ENCODE measurements at places on chromosomes 5 and 9. TPM values are rescaled to one million over a fixed set of nuclear protein-coding genes. Genes with fewer than 3 reads are reported as not detected.

- H3K27ac ChIP-seq, result no peak overlapping the region
- H3K36me3 ChIP-seq, result no peaks in the 10 kb centered on the region
- no peaks in the 10 kb centered on the region for H3K27me3 ChIP-seq
- DNase-seq, result no peak
These were observed 85.1 kb upstream of the RAI14 start for GRCh38 chr5:34570721-34571676.

DNA sequence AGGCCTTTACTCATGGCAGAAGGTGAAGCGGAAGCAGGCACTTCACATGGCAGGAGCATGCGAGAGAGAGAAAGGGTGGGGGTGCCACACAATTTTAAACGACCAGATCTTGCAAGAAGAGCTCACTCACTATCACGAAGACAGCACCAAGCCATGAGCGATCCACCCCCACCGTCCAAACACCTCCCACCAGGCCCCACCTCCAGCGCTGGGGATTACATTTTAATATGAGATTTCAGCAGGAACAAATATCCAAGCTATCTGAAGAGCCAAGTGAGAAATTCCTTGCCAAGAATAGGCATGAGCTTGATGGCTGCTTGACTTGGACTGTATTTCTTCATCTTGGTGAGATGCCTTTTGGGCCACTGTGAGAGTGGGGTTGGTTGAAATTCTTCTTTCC is 88.0 kb downstream of the PDZD2 start:
- no peaks in the 10 kb centered on the region for H3K36me3 ChIP-seq
- H3K4me1 ChIP-seq, result no peaks in the 10 kb centered on the region
- no peaks in the 10 kb centered on the region for H3K27me3 ChIP-seq
- DNase-seq, result no peak

DNA sequence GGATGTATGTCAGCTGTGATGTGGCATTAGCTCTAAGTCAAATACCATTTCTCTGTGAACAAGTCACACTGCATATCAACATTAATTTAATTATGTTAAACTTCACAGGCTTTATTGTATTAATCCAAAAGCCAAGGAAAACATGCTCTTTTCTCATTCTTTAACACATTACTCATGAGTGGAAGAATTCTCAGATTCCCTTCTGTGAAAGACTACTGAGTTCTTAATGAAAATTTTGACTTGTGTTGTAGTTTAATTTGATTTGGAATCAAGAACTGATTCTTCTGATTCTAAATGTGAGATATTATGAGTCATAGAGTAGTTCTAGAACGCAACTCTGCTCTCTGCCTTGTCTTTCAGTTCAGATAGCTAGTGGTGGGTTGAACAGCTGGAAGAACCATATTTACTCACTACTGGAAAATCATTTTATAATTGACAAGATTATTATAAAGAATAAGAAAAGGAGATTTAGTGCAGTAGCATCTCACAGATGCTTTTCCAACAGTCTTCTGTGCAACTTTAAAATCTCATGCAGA is 90.6 kb downstream of the VCAN start:
- no peaks in the 10 kb centered on the region for H3K27me3 ChIP-seq
- no peak for DNase-seq
- no peak overlapping the region for H3K4me3 ChIP-seq
- H3K27ac ChIP-seq, result no peak overlapping the region

GRCh38 chr5:173736374-173736773 is 119.9 kb upstream of the BOD1 start:
- H3K4me3 ChIP-seq, result no peak overlapping the region
- H3K27me3 ChIP-seq, result no peaks in the 10 kb centered on the region
- H3K27ac ChIP-seq, result no peak overlapping the region
- H3K4me1 ChIP-seq, result no peaks in the 10 kb centered on the region
- no peak for DNase-seq
- no peaks in the 10 kb centered on the region for H3K36me3 ChIP-seq

DNA sequence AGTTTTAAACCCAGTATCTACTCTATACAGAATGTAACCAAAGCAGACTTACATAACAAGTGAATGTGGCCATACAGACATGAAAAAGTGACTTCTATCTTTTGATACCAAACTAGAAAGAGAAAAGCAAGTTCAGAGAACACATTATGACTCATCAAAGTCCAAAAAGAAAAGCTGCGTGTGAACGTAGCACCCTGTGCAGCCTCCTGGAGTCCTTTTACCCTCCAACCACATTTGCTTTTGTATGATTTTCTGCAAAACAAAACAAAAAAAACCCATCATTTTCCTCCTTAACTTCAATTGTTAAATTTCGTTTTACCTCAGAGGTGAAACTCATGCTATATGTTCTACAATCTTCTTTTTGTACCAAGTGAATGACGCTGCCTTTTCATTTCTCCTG is 2.8 kb upstream of the SMARCA2 start:
- no peak overlapping the region for H3K4me3 ChIP-seq
- peaks cover 12% of the 10 kb centered on the region for H3K4me1 ChIP-seq
- no peaks in the 10 kb centered on the region for H3K27me3 ChIP-seq
- H3K36me3 ChIP-seq, result no peaks in the 10 kb centered on the region

DNA sequence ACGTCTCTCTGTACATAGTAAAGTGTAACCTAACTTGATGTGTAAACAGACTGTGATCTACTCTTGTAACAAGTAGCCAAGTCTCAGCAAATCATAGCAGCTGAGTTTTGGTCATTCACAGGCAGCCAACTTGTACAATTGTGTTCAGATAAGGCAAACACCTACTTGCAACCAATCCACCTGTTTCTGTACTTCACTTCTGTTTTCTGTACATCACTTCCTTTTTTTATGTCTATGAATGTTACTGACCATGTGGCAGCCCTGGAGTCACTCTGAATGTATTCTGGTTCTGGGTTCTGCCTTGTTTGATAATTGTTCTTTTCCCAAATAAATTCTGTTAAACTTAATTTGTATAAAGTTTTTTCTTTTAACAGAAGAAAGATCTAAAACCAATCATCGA is 26.0 kb downstream of the RLN2 start:
- H3K4me1 ChIP-seq, result no peaks in the 10 kb centered on the region
- no peaks in the 10 kb centered on the region for H3K36me3 ChIP-seq

DNA sequence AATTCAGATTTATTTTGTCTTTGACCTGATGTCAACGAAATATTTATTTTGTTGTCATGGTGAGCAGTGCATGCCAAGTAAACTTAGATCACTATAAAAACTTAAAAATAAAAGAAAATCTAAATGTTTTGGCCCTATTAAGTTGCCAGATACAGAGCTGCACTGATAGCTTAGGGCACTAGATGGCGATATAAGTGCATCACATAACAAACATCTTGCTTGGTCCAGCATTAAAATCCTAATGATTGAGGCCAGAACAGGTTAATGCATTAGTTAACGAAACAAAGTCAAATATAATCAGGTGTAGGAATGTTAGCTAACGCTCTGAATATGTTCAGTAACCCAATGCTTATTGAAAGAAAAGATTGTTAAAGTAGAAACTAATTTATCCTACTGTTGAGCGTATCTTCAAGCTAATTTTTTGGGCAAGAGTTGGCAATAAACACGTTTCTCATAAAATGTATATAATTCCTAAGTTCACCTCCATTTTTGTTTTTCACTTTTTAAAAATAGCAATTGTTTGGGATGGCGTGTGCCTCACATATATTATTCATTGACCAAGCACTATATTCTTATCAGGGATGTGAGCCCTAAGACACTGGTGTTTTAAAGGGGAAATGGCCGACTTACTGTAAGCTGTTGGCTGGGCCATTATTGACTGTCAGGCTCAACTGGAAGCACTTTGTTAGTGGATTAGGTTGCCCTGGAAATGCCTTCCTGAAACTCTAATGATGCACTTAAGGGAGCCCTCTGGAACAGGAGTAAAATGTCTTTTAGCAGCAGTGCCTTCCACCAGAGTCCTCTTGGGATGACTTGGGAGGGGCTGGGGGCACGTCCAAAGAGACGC is 33.3 kb downstream of the KCTD16 start:
- no peaks in the 10 kb centered on the region for H3K36me3 ChIP-seq
- H3K4me1 ChIP-seq, result no peaks in the 10 kb centered on the region
- no peak overlapping the region for H3K4me3 ChIP-seq
- no peak overlapping the region for H3K27ac ChIP-seq

DNA sequence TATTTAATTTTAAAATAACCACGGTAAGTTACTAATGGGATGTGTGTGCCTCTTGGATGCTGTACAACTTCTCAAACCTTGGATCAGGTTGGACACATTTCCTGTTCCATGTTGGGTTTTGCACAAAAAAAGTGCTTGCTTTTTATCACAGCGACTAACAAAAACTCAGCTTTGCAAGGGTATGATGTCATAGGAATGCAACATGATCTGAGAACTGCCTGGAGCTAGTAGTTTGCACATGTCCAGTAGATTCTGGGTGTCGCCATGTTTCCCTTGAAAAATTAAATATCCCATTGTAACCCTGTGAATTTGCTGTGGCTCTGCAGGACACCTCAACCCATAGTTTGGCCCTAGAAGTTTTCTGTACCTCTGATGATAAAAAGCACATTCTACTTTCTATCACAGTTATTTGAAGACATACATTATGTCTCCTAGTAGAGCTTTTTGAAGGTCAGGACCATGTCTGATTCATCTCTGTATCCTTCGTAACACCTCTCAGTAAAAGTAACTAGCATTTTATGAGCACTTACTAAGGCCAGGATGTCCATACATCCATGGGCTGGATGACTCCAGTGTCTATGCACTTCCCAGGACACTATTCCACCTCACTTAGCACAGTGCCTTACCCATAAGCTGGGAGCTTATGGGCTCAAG is 11.5 kb upstream of the FRMPD1 start:
- H3K27me3 ChIP-seq, result peaks cover 23% of the 10 kb centered on the region
- H3K4me3 ChIP-seq, result no peak overlapping the region
- H3K36me3 ChIP-seq, result no peaks in the 10 kb centered on the region
- H3K27ac ChIP-seq, result no peak overlapping the region

DNA sequence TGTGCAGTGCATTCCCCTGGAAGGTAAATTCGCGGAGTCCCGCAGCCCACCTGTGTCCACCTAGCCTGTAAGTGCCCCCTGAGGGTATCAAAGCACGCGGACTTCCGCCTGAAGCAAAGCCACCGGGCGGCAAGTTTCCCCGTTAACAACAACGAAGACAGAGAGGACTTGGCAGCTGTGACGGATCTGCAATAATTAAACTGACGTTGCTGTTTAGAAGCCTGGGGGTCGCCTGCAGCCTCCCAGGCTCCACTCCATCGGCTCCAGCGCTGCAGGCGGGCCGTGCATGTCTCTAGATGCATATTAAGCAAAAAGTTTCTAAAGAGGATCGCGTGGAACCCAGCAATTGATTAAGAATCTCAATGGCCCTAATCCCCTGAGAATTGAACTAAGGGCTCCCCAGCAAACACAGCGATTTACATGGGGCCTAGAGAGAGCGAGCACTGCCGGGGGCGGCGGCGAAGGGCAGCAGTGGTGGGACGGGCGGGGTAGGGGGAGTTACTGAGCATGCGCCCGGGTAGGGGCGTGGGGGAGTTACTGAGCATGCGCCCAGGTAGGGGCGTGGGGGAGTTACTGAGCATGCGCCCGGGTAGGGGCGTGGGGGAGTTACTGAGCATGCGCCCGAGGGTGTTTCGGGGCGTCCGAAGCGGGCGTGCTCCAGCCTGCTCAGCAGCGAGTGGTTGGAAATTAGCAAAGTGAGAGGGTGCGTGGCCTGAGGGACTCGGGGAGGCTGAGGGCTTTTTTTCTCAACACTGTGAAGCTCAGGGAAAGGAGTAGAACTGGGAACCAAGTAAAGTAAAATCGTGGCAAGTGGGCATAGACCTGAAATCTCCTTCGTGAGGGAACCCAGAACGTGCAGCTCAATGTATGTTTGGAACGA is 255.2 kb downstream of the DOCK8 start:
- H3K4me3 ChIP-seq, result peak overlapping the region; percentile 66
- no peaks in the 10 kb centered on the region for H3K27me3 ChIP-seq
- peak overlapping the region; percentile 83 for H3K27ac ChIP-seq
- peak; percentile 91 for DNase-seq
- H3K4me1 ChIP-seq, result peaks cover 29% of the 10 kb centered on the region

GRCh38 chr5:11724940-11725339 is 179.3 kb downstream of the CTNND2 start:
- H3K36me3 ChIP-seq, result no peaks in the 10 kb centered on the region
- no peak for DNase-seq
- H3K27ac ChIP-seq, result no peak overlapping the region
- H3K4me1 ChIP-seq, result no peaks in the 10 kb centered on the region

GRCh38 chr5:90876366-90876765 is 317.8 kb downstream of the ADGRV1 start:
- H3K4me3 ChIP-seq, result no peak overlapping the region
- peaks cover 35% of the 10 kb centered on the region for H3K4me1 ChIP-seq
- H3K36me3 ChIP-seq, result no peaks in the 10 kb centered on the region
- H3K27ac ChIP-seq, result no peak overlapping the region

DNA sequence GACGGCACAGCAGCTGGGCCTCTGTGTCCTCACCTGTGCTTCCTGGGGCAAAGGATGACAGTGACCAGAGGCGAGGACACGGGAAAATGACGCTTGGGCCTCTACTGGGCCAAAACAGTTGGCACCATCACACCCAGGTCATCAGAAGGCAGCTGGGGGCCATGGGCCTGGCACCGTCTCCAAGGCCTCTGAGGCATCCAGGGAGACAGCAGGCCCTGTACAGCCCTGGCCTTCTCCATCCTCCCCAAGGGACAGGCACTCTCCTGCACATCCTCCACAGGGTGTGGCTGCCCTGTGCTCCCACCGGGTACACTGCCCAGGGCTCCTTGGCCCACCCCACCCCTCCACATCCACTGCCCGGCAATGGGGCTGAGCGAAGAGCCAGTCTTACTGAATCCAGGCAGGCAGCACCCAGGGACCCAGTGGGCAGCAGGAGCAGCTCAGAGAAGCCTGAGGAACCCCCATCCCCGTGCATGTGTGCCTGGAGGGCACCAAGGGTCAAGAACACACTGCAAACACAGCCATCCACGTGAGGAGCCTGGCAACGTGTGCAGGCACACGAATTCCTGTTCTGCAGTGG is 4.0 kb downstream of the LPCAT1 start:
- no peaks in the 10 kb centered on the region for H3K27me3 ChIP-seq
- H3K27ac ChIP-seq, result peak overlapping the region; percentile 43
- peaks cover 60% of the 10 kb centered on the region for H3K4me1 ChIP-seq
- DNase-seq, result no peak
- peaks cover 57% of the 10 kb centered on the region for H3K36me3 ChIP-seq

GRCh38 chr5:135435467-135436330 is 11.4 kb downstream of the DCANP1 start:
- H3K4me1 ChIP-seq, result peaks cover 27% of the 10 kb centered on the region
- no peak overlapping the region for H3K27ac ChIP-seq
- no peak overlapping the region for H3K4me3 ChIP-seq
- no peak for DNase-seq
- H3K27me3 ChIP-seq, result peaks cover 17% of the 10 kb centered on the region

The COL5A1 gene
- total RNA-seq, result 29.0 TPM

The PRR16 gene
- total RNA-seq, result 0.95 TPM

The IL31RA gene
- total RNA-seq, result not detected

The UNC5A gene
- total RNA-seq, result 0.21 TPM

The CARD9 gene
- total RNA-seq, result 15.0 TPM

The PDCD1LG2 gene
- total RNA-seq, result 9.0 TPM

The TEK gene
- 56.3 TPM for total RNA-seq

The TTLL11 gene
- 11.7 TPM for total RNA-seq

The ABO gene
- 25.0 TPM for total RNA-seq

The SPRY4 gene
- total RNA-seq, result 42.7 TPM

Measured in lower lobe of right lung (tissue), 2 donors.